ENCODE measurements at places on chromosomes 16 and 17.

GRCh38 chr16:56981729-56982271, 7.6 kb upstream of the NLRC5 start:
- DNase-seq = no peak

DNA sequence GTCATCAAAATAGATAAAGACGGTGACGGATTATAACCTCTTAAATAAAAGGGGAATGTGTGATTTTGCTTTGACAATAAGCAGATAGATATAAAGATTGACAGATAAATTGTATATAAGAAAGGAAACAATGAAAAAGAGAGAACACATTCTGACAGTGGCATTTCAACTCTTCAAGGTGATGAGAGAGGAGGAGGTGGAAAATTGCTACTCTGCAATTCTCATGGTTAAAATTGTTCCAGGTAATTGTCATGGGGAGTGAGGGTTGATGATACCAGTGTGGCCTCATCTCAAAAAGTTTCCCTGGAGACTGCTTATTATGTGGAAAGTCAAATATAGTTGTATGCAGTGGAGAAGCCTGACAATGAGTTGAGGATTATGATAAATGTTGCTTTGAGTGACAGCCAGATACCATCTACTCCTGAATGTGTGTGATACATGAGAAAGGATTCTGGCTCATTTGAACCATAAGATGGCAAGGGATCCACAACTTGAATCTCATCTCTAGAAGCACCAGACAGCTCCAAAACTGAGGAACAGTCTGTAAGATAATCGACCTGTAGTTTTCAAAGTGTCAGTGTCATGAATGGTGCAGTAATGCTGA, 1290.6 kb upstream of the CDH8 start:
- DNase-seq = no peak

GRCh38 chr17:50147841-50148225, 2.6 kb downstream of the PPP1R9B start:
- DNase-seq = no peak

GRCh38 chr17:47855737-47856136, 4.8 kb upstream of the SP6 start:
- no peak for DNase-seq

- no peak for DNase-seq
Observed at GRCh38 chr17:32485261-32486110, 1.3 kb upstream of the CDK5R1 start.

- DNase-seq = no peak
Observed at GRCh38 chr17:8896641-8897635, 29.5 kb upstream of the PIK3R6 start.

DNA sequence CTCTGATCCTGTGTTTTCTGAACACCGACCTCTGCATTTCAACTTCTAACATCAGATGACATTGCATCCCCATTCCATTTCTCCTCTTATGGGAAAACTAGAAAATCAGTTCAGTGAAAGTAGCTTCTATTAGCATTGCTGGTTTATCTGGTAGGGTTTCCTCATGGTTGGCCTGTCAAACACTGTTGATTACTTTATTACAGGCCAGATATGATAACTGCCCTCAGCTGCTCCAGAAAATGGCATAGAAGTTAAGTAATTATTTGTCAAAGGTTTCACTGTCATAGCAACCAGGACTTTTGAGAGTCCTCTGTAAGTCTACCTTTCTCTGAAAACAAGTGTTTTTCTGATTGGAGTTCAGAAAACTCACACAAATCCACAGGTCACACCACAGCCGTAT, 3.0 kb downstream of the GFOD2 start:
- no peak for DNase-seq

DNA sequence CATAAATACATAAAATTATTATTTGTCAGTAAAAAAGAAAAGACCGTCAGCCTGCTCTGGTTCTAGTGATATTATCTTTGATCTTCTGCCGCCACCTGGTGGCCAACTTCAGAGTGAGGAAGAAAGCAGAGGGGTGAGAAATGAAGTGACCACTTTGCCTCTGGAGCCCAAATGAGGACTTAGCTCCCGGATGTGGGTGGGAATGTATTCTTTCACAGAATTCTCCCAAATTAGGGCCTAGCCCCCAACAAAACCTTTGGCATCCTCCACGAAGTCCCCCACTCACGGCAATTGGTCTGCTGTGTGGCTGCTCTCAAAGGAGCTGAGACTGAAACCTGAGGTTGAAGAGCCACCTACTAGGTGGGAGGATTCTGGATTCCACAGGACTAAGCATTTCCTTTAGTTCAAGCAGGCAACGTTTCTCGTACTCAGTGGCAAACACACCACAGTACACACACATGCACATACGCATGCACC, 4.9 kb upstream of the ZNF267 start:
- peak; percentile 62 for DNase-seq

- no peak for DNase-seq
Observed at GRCh38 chr16:83717308-83717707, 90.5 kb upstream of the HSBP1 start.

GRCh38 chr17:56676810-56677209, 83.3 kb downstream of the NOG start:
- DNase-seq = no peak

DNA sequence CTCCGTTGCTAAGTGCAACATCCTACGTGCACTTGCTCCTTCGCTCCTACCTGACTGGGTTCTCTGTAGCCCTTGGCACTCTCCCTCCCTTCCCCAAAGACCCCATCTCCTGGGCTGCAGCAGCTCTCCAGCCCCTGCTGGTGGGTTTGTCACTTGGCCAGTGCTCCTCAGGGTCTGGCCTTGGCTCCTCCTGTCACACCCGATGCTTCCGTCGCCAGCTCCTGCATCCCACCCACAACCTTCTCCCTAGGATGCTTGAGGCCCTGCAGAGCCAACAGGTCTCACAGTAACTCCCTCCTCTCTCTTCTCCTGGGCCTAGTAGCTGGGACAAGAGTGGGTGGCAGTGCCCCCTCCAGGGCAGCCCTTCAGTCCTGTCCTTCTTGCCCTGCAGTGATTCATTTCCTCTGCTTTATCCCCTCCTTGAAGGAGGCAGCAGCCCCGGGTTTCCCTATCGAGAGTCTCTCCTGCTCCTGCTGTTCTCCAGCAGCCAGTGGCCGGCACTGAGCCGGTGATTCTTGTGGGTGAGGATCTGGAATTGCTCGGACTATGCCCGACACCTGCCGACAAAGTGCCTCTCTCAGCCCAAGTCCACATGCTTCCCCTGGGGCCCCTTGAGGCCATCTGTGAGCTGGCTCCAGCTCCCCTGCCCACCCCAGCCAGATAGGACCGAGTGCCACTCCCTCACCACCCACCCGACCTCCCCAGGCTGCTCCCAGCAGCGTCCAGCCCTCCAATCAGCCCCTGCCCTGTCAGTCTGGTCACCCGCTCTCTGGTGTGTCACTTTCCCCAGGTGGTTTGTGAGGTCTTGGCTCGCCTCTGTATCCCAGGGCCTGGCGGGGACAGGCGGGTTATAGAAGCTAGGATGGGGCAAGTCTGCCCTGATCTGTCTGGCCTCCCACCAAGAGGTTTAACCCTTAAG, 3.8 kb downstream of the LITAFD start:
- DNase-seq = no peak

DNA sequence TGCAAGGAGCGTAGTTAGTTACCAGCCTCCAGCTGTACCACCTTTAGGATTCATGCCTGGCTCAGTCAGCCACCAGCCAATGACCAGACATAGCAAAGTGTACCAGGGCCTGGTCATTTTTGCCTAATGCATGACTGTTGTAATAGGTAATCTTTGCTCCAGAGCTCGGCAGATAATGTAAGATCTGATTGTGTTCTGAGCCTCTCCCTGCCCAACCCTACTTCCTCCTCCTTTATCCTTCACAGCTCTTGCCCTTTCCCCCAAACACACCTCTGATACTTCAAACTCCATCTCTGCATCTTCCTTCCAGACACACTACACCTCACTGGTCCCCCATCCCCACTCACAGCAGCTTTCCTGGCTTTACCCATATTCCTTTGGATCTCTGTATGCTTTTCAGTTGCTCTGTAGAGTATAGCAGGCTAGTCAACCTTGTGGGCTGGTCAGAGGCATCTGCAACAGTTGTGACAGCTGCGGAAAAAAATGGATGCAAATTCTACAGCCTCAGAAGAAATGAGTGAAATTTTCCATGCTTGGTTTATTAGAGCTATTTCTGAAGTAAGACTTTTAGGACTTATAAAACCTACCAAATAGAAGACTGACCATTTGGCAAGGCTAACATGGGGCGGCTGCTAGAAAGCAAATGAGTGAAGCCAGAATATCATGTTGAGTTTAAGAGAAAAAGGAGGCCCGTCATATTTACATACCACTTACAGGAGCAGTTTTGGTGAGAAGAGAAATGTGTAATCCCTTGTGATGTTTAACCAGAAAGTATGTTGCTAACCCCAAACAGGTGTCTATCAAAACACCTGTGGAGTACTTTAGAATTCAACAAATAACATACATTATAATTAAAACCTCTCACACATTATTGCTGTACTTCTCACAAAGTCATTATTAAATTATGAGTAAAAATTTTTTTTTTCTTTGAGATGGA, 19.9 kb upstream of the C16orf87 start:
- DNase-seq = no peak

DNA sequence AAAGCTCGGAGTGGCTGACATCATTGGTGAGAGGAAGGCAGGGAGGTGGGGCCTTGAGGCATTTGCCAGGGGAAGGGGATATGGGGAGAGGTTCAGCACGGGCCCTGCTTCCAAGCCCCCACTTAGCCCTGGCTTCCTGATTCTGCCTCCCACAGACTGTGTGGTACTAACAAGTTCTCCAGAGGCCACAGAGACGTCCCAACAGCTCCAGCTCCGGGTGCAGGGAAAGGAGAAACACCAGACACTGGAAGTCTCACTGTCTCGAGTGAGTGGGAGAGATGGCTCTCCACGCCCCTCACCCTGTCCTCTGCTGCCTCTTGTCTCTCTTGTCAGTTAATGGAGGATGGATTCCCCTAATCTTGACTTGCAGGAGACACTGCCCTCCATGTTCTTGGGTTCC, 8.1 kb downstream of the NFATC2IP start:
- DNase-seq = no peak
